ENCODE measurements at places on chromosomes 7 and 10.

DNA sequence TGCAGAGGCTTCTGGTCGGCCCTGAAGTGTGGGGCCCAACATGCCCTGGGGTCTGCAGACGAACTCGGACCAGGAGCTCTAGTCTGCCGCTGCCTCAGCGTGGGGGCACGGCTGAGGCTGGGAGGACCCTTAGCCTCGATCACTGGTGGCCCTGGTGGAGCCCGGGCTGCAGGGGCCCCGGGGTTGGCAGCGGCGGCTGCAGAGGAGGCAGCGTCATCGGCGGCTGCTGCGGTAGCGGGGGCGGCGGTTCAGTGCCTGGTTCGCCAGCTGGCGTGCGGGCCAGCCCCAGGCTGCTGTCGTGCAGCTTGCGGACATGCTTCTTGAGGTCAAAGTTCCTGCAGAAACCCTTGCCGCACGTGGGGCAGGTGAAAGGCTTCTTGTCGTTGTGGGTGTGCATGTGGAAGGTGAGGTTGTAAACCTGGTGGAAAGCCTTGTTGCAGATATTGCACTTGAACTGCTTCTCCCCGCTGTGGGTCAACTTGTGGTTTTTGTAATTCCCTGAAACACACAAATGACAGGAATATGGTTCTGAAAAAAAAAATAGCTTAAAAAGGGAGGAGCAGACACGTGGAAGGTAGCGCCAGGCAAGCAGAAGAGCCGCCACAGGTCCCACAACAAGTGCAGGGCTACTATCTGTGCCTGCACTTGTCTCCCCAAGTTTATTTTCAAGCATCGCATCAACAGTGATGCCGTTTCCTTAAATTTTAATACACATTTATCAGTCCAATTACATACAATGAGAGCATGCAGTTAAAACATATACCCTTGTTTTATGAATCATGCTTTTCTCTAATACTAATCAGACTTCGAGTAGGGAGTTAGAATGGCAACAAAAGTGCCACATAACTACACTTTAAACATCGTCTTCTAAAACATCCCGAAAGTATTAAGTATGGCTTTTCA lies 2.4 kb downstream of the FEZF1 start:
- no peak for DNase-seq

DNA sequence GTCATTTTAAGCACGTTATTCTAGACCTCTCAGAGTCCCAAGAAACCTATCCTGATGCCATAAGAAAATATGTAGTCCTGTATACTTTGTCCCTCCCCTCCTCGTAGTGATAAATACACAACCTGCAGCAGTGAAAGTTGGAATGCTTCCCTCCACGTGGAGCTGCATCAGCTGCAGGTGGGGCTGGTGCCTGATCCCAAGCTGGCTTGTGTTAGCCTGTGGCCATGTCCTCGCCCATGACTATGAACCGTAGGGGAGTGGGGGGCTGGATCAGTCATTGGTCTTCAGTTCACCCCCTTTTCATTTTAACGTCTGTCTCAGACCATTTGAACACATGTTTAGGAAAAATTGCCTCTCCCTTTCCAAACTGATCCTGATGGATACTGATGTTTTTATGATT lies 171.4 kb upstream of the HABP2 start:
- no peak for DNase-seq

GRCh38 chr7:151088856-151089699 lies 2.8 kb downstream of the AGAP3 start:
- DNase-seq = no peak

DNA sequence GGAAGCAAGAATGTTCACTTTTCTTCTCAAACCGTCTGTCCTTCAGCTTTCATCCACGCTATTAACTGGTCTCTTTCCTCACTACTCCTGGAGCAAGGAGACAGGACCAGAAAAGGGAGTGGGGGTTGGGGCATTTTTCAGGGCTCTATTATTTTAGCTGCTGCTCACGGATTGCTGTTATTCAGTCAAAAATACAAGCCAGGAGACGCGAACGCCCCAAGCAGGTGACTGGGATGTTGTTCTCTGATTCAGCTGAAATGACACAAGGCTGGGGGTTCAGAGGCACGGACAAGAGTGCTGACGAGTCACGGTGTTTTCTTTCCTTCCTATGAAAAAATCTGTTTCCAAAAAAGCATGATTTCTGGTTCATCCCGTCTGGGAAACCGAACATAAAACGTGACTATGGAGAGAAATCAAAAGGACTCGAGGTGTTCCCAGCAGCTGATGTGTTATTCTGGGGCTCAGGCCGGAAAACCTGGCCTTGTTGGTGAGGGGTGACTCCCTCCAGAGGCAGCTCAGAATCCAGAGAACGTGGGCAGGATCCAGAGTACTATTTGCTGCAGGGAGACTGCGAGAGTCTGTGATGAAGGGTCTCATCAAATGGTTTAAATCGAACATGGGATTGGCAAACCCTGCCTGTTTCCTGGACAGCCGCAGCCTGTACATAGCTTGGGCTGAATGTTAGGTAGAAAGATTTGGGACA lies 3.5 kb upstream of the INHBA start:
- DNase-seq = no peak

DNA sequence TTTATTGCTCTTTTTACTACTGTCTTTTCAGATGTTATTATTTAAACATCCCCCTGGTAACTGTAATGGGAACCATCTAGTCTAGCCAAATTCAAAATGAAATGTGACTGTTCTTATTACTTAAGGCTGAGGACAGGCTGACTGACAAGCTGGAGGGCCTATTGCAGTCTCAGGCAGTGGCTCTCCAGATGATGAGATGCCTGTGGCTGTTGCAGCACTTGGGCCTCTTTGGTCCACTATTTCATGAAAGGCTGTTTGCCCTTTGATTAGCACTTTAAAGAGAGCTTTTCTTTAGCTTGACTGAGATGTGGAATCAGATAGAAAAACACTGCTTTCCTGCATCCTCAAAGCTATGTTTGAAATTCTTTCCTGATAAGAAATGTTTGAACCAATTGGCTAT lies 540.5 kb downstream of the SORCS3 start:
- peak; percentile 4 for DNase-seq

DNA sequence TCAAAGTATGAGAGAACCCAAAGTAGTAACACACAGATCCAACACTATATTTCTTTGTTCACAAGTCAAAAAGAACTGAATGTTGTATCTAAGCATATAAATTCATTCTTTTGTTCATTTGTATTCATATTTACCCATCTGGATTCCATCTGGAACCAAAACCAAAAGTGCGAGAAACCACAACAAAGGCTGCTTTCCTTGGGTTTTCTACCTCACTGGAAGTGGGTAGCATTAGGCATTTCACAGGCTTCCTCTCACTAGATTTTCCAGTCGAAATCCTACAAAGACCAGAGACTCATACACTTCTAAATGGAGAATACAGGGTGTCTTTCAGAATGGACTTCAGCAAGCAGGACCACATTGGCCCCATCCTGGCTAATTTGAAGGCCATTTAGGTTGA lies 109.8 kb upstream of the WNT16 start:
- DNase-seq = peak; percentile 54

GRCh38 chr10:101122270-101123084 lies 8.6 kb upstream of the TLX1 start:
- no peak for DNase-seq

DNA sequence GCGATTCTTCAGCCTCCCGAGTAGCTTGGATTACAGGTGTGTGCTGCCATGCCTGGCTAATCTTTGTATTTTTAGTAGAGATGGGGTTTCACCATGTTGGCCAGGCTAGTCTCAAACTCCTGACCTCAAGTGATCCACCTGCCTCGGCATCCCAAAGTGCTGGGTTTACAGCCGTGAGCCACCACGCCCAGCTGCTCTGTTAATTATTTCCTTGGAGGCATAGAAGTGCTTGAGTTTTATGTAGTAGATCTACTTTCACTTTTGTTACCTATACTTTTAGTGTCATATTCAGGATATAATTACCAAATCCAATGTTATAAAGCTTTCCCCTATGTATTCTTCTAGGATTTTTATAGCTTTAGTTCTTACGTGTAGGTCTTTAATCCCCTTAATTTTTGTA lies 1093.0 kb downstream of the GATA3 start:
- DNase-seq = no peak

DNA sequence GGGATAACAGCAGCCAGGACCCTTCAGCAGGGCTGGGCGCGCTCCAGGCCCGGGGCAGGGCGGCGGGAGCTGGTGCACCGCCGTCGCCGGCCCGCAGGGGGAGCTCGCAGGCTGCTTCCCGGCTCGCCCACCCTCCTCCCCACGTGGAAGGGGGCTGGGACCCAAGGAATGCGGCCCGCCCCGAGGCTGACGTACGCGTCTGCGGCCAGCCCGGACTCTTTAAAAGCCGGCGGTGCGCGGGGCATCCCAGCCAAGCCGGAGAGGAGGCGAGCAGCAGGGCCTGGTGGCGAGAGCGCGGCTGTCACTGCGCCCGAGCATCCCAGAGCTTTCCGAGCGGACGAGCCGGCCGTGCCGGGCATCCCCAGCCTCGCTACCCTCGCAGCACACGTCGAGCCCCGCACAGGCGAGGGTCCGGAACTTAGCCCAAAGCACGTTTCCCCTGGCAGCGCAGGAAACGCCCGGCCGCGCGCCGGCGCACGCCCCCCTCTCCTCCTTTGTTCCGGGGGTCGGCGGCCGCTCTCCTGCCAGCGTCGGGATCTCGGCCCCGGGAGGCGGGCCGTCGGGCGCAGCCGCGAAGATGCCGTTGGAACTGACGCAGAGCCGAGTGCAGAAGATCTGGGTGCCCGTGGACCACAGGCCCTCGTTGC lies at the start of gene PFKFB3:
TSS of gene PFKFB3 (plus strand) at position 249 of the 647 bp plus-strand sequence. CDS start at position 578, 329 bp downstream.
- DNase-seq = peak; percentile 96
